ENCODE measurements at places on chromosomes 12 and 14.

DNA sequence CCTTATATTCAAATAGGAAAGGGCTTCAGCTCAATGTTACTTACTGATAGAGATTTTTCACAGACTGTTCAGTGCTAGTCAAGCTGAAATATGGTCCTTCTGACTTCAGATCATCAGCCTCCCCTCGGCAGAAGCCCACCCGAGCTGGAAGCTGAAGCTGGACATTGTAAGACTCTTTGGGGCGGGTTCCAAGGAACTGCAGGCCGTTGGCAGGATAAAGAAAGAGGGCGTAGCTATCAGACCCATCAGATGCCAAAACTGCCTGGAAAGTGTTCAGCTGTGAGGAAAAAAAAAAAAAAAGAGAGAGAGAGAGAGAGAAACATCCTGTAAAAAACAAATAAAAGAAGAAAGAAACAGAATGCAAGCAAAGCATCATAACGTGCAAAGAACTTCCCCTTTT lies 8.8 kb downstream of the NID2 start:
- DNase-seq: no peak

DNA sequence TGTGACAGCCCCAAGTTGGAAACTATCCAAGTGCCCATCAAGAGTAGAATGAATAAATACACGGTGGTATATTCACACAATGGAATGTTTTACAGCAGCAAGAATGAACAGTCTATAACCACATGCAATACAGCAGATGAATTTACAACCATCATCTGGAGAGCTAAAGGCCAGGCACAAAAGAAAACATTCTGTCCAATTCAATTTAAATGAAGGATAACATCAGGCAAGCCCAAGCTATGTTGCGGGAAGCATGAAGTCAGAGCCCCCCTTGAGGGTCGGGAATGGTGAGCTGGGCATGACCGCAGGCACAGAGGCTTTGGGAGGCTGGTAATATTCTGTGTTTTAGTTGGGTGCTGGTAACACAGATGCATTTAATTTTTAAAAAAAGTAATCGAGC lies 76.0 kb downstream of the SYNE3 start:
- no peak for DNase-seq

DNA sequence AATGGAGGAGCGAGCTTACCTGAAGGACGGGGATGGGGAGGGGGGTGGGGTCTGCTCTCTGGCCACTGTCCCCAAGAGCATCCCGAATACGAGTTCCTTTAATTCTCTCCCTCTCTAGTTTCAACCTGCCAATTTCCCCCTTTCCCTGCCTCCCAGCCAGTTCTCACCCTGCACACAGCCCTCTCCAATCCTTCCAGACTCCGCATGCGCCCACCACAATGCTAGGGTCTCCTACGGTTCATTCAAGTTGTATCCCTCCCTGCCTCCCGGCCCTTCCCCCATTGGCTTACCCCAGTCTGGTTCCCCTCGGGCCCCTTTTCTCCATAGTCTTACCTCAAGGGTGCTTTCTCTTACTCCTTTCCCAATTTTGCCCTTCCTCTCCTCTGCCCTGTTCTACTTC lies 708 bp upstream of the IGFBP6 start:
- no peak for DNase-seq

GRCh38 chr12:16756833-16757555 lies 151.0 kb upstream of the LMO3 start:
- DNase-seq: no peak

- no peak for DNase-seq
These were observed 6.9 kb upstream of the OR6J1 start for GRCh38 chr14:22650960-22651521.

DNA sequence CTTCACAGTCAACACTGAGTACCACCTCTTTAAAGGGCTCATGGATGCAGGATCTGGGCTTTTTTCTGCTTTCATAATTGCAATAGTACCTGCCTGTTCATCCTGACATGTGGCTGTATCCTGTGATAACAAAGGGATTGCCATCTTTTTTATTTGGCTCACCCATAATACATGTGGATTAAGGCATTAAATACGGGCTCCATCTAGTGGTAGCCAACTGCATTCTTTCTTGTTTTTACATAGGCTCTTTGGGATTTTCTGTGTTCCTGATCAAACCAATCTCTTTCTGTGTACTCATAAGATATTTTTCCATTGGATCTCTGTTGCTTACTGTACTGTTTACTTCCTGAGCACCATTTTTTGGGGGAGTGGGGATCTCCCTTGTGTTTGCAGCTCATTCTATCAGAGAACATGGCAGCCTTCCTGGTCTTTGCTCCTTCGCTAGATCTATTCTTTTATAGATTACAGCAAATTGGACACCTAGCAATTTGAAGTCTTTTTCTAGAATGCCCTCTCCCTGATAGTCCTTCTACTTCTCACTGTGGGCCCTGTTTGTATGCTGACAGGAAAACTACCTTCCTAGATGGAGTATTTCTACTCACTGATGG lies 723.4 kb upstream of the MDGA2 start:
- peak; percentile 18 for DNase-seq

DNA sequence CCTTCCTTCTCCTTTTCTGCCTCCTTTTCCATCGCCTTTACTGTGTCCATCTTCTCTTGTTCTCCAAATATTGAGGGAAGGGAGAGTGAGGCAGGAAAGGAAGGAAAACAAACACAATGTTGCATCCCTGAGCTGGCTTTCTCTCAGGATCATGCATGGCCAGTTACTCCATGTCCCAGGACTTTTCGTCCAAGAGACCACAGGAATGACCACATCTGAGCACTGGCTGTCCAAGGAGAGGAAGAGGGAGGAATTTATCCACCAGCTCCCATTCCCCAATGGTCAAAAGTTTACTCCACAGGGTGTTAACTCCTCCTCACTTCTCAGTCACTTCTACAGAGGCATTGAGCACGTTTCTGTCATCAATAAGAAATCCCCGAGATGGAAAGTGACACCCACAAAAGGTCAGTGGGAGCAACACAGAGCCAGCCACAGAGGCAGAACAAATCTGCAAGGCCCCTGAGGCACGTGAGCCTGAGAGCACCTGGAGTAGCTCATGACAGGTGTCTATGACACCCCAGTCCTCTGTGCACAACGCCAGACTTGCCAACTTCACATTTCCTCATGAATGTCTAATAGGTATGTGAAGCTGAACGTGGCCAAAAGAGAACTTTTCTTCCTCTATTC lies 177.3 kb upstream of the NUDT4 start:
- DNase-seq: no peak

GRCh38 chr12:105330931-105331804 lies 677 bp downstream of the C12orf75 start:
- no peak for DNase-seq

GRCh38 chr12:1848146-1848545 lies 27.8 kb downstream of the LRTM2 start:
- no peak for DNase-seq

DNA sequence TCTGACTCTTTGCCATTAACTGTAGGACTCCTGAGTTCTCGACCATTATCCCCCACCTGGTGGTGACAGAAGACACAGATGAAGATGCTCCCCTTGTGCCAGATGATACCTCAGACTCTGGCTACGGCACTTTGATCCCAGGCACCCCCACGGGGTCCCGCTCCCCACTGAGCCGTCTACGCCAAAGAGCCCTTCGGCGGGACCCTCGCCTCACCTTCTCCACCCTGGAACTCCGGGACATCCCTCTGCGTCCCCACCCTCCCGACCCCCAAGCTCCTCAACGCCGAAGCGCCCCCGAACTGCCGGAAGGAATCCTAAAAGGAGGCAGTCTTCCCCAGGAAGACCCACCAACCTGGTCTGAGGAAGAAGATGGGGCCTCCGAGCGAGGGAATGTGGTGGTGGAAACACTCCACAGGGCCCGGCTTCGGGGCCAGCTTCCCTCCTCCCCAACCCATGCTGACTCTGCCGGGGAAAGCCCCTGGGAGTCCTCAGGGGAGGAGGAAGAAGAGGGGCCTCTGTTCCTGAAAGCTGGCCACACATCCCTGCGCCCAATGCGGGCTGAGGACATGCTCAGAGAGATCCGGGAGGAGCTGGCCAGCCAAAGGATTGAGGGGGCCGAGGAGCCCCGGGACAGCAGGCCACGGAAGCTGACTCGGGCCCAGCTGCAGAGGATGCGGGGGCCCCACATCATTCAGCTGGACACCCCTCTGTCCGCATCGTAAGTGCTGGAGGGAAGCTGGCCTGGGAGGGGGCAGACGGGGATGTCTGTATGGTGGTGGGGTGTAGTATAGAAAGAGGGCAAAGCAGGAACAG lies 14.4 kb downstream of the TNFRSF1A start:
- no peak for DNase-seq

DNA sequence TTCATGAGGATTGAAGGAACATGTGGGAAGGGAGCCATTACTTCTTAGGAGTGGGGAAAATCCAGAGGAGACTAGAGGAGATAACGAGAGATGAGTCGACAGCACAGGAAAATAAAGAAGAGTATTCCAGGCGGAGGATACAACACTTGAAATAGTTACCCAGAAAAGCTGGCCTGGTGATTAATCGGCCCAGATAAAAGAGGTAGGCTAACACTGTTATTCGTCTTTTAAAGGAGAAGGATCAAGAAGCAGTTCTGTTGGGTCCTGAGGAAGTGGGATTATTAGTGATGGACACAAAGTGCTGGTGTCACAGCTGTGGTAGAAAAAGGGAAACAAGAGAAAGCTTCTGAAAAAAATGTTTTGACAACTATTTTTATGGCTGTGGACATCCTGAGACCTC lies 425.3 kb downstream of the ZFP36L1 start:
- no peak for DNase-seq

- no peak for DNase-seq
These were observed 17.9 kb upstream of the EML1 start for GRCh38 chr14:99775351-99775750.

GRCh38 chr12:71955970-71956369 lies 17.3 kb downstream of the TPH2 start:
- no peak for DNase-seq

DNA sequence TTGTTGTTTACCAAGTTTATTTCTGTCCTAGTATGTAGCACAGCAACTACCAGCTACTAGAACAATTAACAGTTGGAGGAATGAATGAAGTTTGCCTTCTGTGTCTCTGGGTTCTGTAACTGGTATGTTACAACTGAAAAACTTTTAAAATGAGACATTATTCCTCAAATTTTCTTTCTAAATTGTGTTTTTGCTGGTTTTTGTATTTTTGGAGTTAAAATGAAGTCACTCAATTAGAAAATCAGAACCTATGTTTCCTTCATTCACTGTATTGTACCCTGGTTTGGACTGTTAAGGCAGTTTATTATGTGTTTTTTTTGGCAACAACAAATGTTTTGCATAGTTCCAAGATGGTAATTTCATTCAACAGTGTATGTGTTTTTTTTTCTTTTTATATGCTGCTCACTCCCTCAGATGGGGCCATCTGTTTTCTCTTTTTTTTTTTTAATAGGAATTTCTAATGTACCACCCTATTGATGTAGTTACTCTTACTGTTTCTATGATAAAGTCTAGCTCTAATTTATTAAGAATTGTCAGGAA lies 30.2 kb upstream of the EVL start:
- no peak for DNase-seq

DNA sequence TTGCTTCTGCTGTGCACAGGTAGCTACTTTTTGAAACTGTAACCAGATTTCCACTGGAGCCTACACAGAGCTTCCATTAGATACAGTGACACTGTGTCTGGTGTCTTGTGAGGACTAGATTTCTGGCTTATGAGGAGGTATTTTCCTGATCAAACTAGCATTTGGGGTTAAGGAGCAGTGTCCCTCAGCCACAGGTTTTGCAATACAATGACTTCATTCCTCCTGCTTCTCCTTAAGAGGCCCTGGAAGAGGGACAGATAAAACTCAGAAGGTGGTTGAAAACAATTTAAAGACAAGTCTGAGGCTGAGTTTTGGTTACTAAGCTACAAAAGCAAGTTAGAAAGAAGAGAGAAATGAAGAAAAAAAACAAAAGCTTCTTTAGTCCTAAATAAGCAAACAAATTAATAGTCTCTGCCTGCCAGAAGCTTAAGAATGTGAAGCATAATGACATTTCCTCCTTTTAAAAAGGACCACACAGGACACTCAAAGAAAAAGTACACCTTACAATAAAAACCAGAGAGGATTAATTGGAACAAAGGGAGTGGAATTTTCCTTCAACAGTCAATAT lies 53.0 kb downstream of the PKP2 start:
- no peak for DNase-seq

GRCh38 chr12:113152196-113152834 lies 2.8 kb downstream of the CFAP73 start:
- DNase-seq: no peak

GRCh38 chr14:101525640-101526527 lies 35.4 kb upstream of the DIO3 start:
- no peak for DNase-seq

- DNase-seq: no peak
These were observed 209.9 kb downstream of the GALC start for GRCh38 chr14:87783071-87783470.

- no peak for DNase-seq
These were observed 129.6 kb downstream of the PAPOLA start for GRCh38 chr14:96631621-96632362.

GRCh38 chr14:32733015-32733414 lies 205.7 kb upstream of the NPAS3 start:
- no peak for DNase-seq

DNA sequence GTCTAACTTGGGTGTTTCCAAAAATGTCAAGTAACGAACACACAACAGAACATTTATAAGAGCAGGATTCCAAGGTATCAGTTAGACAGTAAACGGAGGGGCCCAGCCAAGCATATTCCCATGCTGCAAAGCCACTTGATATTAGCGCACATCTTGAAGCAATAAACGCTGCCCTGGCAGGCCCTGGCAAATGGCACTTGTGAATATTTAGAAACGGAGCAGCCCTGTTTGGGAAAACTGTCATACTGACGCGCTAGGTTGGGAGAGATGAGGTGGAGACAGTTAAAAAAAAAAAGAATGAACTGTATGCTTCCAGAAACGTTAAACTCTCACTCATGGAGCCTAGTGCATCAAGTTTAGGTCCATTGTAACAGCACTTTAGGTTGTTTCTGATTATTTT lies 9.3 kb downstream of the DGLUCY start:
- no peak for DNase-seq

DNA sequence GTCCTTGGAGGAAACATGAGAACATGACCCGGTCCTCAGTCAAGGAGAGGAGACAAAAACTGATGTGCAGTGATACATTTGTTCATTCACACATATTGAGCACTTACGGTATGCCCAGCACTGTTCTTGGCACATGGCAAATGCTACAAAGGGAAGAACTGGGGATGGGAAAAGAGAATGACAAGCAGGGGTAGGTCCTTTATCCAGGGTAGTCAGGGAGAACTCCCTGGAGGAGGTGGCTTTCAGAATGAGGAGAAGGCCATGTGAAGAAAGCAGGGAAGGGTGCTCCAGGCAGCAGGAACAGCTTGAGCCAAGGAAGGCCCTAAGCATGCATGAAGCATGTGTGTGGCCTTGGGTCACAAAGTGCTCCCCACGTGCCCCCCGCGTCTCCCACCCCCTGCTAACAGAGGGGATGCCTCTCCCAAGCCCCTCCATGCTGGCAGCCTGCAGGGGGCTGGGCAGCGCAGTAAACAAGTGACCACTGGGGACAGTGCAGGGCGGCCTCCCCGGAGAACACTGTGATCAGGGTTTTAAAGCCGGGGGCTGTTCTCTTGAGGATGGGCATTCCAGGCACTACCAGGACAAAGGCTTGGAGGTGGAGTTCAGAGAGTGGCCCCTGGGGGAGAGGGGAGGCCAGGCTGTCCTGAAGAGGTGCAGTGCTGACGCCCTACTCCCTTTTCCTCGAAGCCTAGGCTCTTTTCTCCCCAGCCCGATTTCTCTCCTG lies 71.0 kb downstream of the PHETA1 start:
- no peak for DNase-seq

All from right renal pelvis (tissue), 4 donors.